ENCODE measurements at places on chromosomes 16 and 17. TPM values are rescaled to one million over a fixed set of nuclear protein-coding genes. Genes with fewer than 3 reads are reported as not detected.

- DNase-seq: no peak
These were observed 3.3 kb downstream of the ITGA3 start for GRCh38 chr17:50059256-50059655.

GRCh38 chr16:70712359-70712758 is 26.5 kb upstream of the MTSS2 start:
- no peak for DNase-seq

DNA sequence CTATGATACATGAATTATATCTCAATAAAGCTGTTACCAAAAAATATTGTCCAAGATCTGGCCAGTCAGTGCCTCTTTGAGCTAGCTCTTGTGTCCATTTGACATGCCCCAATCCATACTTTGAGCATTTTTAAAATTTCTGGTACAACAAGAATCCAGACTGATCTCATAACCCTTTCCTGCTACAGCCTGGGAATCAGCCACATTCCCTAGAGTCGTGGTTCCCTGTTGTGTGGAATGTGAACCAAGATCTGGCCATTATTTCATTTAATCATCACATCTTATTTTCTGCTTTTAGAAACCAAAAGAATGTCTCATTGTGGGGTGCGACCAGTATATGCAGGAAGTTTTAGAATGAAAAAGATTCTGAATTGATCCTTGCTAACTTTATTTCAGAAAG is 34.3 kb upstream of the RPRML start:
- DNase-seq: no peak

- no peak for DNase-seq
These were observed 2272.8 kb downstream of the TP53TG3F start for GRCh38 chr16:35732046-35732810.

GRCh38 chr16:86479419-86479818 is 30.9 kb upstream of the FOXF1 start:
- DNase-seq: no peak

DNA sequence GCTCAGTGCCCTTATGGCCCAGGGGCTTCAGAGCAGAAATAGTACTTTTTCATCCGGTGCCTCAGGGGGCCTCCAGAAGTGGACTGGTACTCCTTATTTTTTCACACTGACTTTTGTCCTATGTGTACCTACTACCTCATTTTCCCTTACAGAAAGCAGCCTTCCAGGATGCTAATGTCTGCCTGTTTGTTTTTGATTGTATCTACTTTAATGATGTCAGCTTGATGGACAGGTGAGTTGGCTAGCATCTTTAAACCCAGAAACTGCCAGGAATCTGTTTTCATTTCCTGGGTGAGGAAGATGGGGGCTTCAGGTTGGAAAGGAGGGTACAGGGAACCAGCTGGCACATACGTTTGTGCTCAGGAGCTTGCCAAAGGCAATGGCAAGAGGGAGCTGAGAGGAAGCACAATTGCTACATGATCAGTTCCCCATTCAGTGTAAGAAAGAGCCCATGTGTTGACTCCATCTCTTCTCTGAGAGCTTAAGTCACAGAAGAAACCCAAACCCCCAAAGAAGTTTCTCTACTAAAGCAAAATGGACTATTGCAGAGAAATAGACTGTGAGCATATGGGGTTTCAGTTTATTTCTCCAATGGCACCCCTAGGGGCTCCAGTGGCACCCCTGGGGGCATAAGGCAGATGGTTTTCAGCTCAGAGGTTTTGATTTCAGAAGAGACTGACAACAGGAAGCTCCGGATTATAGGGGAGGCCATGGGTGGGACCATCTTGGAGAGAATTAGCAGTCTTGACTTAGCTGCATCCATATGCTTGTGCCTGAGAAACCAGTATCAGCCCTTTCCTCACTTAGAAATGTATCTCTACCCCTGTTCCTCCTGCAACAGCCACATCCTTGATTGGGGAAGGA is 16.3 kb downstream of the LIG3 start:
- DNase-seq: no peak

GRCh38 chr17:39543664-39544063 is 64.1 kb downstream of the NEUROD2 start:
- DNase-seq: no peak

- DNase-seq: no peak
These were observed 2.5 kb upstream of the AIPL1 start for GRCh38 chr17:6437466-6437865.

DNA sequence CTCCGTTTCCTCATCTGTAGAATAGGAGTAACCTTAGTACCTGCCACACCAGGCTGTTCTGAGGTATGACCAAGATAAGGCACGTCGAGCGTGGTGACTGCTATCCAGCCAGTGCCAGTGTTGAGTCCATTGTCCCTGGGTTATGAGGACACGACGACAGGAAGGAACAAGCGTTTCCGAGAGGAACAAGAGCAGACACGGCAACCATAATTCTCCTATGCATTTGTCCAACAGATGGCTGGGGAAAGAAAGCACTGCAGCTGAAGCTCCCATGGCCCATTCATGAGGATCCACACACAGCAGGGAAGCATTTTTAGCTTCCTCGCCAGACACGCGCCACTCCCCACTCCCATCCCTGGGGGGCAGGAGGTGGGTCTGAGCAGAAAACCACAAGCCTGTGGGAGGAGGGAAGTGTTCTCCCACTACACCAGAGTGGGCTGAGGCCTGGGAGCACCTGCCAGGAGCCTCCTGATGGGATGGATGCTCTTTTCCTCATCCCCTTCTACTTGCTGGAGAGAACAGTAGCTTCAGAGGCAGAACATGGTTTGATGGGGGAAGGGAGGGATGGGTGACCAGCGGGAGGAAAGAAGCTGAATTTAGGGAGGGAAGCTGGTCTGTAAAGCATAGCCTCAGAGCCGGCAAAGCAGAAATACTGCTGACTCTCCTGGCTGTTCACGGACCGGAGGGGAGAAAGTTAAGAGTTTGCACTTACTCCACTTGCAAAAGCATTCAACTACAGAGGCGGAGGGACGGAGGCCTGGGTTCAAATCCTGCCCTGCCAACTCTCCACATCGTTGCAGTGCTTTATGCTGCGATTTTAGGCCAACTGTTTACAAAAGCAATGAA is 2.7 kb downstream of the COTL1 start:
- DNase-seq: no peak

DNA sequence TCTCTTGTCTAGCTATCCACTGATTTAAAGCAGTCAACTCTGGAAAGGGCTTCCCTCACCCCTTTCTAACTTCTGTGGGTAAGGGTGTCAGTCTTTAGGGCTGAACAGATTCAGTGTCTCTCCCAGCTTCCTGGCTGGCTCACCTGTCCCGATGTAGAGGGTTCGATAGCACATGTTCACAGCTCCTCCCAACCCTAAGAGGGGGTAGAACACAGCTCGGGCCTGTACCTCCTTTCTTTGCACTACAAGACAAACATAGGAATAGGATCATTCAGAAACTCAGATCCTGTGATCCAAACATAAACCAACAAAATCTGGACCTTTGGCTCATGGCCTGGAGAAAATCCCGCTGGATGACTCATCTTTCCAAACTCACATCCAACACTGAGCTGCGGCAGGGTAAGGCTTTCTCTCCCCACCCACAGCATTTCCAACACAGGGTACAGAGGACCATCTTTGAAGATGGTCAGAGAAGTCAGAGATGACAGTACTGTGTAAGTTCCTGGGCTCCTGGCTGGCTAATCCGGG is 5.8 kb upstream of the DHRS13 start:
- DNase-seq: peak; percentile 22

The FKBP10 gene
- total RNA-seq: 196 TPM

The OTOP3 gene
- not detected for total RNA-seq
